Activated CD4-positive, alpha-beta T cell treated with anti-CD3 and anti-CD28 coated beads for 36 hours (primary cell): ENCODE measurements at places on chromosomes 1 and 21.

DNA sequence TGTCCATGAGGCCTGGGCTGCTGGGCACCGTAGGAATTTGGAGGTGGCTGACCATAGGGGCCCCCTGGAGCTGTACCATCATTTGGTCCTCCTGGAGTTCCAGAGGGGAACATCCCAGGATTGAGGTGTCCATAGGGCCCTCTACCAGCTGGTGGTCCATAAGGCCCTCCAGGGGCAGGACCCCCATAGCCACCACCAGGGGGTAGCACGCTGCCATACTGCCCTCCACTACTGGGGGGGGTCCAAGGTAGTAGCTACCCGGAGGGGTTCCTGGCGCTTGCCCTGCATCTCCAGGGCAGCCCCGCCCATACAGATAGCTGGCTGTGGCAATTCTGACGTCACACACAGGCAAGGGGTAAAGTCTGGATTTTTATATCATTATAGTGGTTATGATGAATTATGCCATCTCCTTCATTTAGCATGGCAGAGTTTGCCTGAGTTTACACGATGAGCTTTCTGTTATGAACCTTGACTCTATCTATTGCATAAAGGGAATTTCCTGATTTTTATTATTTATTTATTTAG is 13.2 kb downstream of the MDM4 start:
- H3K27me3 ChIP-seq, result no peaks in the 10 kb centered on the region
- no peak for DNase-seq
- peaks cover 26% of the 10 kb centered on the region for H3K4me1 ChIP-seq
- no peak overlapping the region for H3K4me3 ChIP-seq
- no peak overlapping the region for H3K27ac ChIP-seq

DNA sequence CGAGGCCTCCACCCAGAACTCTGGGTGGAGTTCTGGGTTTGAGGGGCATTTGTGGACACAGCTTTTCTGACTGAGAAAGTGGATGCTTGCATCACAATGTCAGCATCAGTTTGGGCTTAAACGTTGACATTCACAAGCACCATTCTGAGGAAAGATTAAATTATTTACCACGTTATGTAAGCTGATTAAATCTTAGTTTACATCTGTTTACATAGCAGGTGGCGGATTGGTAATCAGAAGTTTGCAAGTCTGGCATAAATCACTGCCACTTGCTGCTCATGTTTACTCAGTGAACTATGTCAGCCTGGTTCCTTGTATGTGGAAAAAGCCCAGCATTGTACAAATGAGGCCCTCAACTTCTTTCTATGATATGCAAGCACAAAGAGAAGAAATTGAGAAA is 310.1 kb downstream of the PAPPA2 start:
- no peaks in the 10 kb centered on the region for H3K27me3 ChIP-seq
- H3K4me1 ChIP-seq, result no peaks in the 10 kb centered on the region
- H3K36me3 ChIP-seq, result no peaks in the 10 kb centered on the region
- H3K4me3 ChIP-seq, result no peak overlapping the region
- no peak for DNase-seq

DNA sequence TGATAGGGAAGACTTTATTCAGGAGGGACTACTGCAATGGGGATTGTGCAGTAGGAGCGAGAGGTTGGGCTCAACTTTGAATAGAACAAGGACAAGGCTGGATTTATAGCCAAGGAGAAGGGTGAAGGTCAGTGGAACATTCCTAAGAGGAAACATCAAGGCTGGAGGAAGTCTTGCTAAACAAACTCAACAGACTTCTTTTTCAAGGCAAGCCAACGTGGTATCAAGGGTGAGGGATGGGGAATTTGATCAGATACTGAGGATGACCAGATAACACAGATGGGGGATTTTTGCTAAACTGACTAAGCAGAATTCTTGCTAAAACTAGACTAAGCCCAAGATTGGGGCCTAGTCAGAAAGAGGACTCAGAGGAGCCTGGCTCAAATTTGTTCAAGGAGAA is 107.3 kb downstream of the DUSP10 start:
- no peaks in the 10 kb centered on the region for H3K27me3 ChIP-seq

- no peaks in the 10 kb centered on the region for H3K27me3 ChIP-seq
- no peak overlapping the region for H3K4me3 ChIP-seq
- DNase-seq, result peak; percentile 36
- peak overlapping the region; percentile 75 for H3K27ac ChIP-seq
These were observed 15.9 kb upstream of the RAB4A start for GRCh38 chr1:229254910-229255541.

DNA sequence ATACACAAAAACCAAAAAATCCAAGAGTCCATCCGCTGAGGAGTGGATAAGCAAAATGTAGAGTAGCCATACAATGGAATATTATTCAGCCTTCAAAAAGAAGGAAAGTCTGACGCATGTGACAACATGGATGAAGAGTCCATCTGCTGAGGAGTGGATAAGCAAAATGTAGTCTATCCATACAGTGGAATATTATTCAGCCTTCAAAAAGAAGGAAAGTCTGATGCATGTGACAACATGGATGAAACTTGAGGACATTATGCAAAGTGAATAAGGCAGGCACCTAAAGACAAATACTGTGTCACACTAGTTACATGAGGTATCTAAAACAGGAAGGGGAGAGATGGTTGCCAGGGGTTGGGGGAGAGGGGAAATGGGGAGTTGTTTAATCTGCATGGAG is 14.0 kb upstream of the IGSF21 start:
- H3K36me3 ChIP-seq, result no peaks in the 10 kb centered on the region

GRCh38 chr1:30522031-30523004 is 201.1 kb downstream of the MATN1 start:
- H3K27me3 ChIP-seq, result peaks cover 12% of the 10 kb centered on the region
- H3K27ac ChIP-seq, result no peak overlapping the region
- H3K4me3 ChIP-seq, result no peak overlapping the region
- no peaks in the 10 kb centered on the region for H3K4me1 ChIP-seq
- no peaks in the 10 kb centered on the region for H3K36me3 ChIP-seq

DNA sequence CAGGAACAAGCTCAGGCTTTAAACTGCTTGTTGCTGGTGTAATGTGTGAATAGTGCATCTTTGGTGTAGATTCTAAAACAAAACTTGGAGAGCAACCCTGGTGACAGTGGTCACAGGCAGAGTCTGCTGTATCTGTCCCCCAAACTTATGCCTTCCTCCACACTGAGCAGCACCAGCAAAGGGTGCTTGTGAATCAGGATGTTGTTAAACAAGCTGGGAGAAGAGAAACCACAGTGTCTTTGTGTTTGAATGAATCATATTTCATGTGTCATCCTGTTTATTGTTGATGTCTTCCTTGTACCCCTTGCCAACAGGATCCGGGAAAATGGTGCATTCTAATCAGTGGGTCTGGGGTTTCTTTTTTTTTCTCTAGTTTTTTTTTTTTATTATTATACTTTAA is 91.9 kb upstream of the COG2 start:
- H3K36me3 ChIP-seq, result no peaks in the 10 kb centered on the region
- H3K27ac ChIP-seq, result no peak overlapping the region
- no peaks in the 10 kb centered on the region for H3K4me1 ChIP-seq
- DNase-seq, result no peak
- H3K27me3 ChIP-seq, result peaks cover 34% of the 10 kb centered on the region
